ENCODE measurements at places on chromosomes 5 and 9.

- DNase-seq, result no peak
Measured at GRCh38 chr9:32422237-32422806, 37.9 kb downstream of the ACO1 start.

DNA sequence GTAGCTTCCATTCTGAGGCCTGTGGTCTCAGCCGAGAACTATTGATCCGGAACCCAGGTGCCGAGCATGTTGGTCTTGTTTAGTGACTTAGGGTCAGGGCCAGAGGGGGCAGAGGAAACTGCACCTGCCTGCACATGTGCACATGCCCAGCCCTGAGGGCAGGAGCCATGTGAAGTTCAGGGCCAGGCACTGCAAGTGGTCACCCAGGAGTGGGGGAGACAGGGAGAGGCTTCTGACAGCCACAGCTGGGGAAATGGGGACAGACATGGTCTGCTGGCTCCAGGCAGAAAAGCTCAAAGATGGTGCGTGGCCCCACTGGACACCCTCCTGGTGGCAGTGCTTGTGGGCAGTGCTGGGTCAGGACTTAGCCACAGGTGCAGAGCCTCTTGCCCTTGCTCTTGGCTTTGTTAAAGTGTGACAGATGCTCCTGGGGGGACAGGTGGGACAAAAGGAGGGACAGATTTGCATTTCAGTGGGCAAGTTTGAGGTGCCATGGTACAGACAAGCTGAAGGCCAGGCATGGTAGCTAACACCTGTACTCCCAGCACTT is 134.4 kb downstream of the CACNA1B start:
- DNase-seq, result no peak

- no peak for DNase-seq
Measured at GRCh38 chr9:13351778-13352386, 72.4 kb upstream of the MPDZ start.

DNA sequence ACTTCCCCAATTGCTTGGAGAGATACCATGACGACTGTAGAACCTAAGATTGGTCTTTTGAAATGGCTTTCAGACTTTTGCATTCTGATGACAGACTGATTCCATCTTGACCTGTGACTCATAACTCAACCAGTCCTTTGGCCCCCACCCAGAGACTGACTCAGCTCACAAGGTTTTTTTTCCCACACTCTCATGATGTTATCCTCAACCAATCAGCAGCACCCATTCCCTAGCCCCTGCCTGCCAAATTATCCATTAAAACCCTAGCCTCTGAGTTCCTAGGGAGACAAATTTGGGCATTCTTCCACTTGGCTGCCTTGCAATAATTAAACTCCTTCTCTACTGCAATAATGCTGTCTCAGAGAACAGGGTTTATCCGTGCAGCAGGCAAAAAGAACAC is 1263.3 kb upstream of the CDH9 start:
- DNase-seq, result no peak

DNA sequence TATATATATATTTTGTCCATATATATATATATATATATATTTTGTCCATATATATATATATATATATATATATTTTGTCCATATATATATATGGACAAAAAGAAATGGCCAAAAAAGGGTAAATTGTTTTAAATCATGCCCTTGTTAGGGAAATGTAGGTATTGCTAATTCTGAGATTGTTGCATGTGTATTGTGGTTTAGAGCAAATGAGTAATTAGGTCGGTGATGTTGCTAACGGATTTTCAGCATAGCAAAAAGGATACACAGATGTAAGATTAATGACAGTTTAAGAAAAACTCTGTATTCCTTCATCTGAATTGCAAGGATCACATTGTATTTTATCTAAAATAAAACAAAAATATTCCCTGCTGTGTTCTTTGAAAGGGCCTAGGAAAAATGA is 40.2 kb downstream of the OSTF1 start:
- no peak for DNase-seq

GRCh38 chr5:18990852-18991251 is 997.1 kb downstream of the CDH18 start:
- DNase-seq, result no peak

DNA sequence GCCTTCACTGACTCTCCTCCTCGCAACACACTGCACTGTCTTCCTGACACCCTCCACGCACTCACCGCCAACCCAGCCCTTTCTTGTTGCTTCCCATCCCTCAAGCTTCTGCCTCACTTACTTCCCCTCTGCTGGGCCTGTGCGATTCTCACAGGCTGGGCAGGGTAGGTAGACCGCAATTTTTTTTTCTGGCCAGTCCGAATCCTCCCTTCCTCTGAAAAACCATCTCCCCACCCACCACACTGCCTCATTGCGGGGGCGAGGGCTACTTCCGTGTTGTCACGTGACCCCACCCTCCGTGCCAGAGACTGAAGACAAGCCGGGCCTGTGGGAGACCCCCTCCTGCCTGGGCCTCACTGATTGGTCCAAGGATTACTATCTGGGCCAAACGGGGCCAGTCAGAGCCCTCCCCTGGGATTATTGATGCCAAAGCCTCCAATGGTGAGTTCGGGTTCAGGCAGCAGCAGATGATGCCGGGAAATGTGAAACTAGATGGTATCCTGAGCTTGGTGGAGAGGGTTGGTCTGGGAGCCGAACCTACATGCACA is 73.1 kb downstream of the STK10 start:
- no peak for DNase-seq

DNA sequence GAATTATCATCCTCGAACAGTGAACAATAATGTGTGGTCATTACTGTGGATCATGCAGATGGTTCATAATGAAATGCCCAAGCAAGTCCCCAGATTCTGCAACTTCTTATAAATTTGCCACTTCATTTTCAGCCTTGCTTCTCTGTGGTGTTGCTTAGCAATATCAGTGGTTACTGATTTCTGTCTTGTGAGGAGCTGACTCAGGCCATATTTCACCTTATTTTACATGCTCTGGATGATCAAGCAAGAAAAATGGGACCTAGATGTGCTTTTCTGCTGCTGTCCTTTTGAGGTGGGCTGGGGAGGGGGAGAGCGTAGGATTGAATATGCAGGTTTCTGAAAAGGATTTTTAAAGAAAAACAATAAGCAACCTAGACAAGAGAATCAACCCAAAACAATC is 188.3 kb downstream of the SLC24A2 start:
- DNase-seq, result no peak

DNA sequence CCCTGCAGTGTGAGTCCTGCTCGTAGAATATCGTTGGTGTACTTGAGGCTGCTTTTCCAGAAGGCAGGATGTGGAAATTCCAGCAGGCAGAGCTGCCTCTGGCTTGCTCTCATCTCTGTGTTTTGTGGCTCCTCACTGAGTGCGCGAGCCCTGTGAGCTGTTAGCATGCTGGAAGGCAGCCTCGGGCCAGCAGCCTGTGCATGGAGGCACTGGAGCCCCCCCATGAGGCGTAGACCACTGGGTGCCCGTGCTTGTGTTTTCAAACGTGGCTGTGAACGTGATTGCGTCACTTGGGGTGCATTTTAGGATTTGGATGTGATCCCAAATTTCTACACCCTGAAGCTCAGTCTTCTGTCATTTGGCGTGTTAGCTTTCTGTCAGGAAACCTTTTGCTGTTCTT is 3.2 kb downstream of the WDR5 start:
- DNase-seq, result no peak

DNA sequence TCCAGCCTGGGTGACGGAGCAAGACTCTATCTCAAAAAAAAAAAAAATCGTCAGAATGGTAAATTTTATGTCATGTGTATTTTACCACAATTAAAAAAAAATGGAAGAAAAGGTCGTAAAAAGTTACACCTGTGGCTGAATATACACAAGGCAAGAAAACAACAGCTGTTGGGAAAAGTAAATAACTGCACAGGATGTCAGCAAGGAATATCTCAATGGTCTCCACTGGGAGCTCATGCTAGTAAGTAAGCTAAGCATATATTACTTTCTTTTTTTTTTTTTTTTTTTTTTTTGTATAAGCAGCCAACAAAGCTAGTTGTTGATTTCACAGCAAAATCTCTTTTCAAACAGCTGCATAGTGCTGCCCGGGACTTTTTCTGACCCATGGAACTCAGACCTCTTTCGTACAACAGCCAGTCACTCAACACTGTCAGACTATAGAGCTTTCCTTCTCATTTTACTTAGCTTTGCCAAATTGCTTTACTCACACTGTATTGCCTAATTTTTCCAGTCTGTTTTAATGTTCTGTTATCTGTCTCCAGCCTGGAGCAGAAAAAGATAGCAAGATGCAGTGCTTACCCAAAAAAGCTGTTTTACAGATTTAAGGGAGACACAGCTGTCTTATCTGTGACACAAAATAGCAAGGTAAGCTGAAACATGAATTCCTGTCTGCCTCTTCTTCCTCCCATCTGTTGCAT is 175.9 kb downstream of the ENC1 start:
- DNase-seq, result no peak

- DNase-seq, result no peak
Measured at GRCh38 chr5:155485386-155485785, 471.8 kb downstream of the KIF4B start.

DNA sequence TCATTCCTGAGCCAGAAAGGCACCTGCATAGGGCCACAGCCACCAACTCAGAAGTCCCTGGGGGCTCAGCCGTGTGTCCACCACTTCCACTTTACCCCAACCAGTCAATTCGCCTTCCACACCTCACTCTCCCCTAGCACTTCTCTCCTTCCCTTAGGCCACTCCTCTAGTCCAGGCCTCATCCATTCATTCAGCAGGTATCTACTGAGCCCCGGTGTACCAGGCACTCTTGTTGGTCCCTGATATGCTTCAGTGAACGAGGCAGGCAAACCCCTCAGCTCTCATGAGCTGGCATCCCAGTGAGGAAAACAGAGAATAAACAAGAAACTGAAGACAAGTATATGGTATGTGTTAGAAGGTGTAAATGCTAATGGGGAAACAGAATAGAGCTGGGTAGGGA is 28.7 kb downstream of the NDUFA8 start:
- DNase-seq, result no peak

DNA sequence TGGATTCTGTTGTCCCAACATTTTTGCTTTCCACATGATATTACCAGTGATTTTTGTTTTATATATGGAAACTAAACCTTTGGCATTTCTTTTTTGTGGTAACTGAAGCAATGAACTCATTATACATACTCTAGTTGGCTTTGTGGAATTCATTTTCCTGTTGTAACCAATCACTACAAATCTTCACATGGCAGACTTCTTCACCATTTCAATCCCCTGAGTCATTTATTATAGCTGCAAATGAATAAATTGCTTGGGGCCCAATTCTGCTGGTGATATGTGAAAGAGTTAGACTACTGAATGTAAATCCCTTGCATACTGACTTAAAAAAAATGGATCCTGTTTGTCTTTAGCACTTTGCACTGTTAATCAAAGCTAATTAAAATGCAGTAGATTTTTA is 1709.6 kb upstream of the WWC1 start:
- DNase-seq, result no peak

GRCh38 chr5:176727983-176728675 is 80.8 kb downstream of the TSPAN17 start:
- DNase-seq, result no peak

DNA sequence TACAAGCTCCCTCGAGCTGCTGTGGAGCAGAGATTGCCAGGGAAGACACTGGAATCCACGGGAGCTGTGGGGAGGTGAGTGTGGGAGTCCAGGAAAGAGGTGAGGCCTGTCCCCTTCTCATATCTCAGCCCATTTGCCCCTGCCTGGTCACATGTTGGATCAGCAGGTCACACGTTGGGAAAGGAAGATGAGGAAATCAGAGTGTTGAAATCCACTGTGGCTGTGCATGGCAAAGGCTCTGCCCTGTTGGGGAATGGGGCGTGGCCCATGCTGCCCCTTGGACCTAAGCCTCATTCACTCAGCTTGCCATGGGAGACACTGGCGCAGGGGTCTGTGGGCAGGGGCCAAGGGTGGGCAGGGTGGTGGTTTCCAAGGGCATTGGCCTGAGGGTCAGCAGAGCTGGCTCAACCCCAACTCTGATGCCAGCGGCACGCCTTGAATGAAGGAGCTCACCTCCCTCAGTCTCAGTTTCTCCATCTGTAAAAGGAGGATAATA is 85.4 kb upstream of the CPEB4 start:
- DNase-seq, result no peak

DNA sequence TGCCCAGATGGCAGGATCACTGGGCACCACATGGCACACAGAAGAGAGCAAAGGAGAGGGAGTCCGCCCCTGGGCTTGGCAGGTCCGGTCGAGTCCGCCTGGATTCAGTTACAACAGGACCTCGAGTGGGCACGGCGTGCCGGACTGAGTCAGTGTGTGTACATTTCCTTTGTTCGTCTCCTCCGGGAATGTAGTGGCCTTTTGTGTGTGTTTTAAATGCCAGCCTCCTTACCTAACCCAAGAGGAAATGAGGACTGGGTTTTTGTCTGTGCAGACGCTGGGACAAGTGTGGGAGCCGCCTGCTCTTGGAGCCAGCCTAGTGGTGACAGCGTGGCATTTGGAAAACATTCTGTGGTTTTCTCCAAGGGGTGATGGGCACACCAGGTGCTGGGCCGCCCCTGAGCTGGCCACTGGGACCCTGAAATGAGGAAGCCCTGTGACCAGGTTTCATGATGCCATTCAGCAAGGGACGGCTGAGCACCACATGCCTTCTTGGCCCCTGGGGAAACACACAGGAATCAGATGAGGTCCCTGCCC is 9.6 kb downstream of the NEK6 start:
- no peak for DNase-seq

- no peak for DNase-seq
Measured at GRCh38 chr9:20511686-20512085, 110.6 kb downstream of the MLLT3 start.

- DNase-seq, result no peak
Measured at GRCh38 chr5:93088592-93089389, 492.2 kb downstream of the NR2F1-AS1 start.

GRCh38 chr5:176671890-176672747 is 24.8 kb downstream of the TSPAN17 start:
- no peak for DNase-seq

- DNase-seq, result no peak
Measured at GRCh38 chr5:170287532-170287931, 10.0 kb downstream of the LCP2 start.

GRCh38 chr9:125991886-125992529 is 244.8 kb downstream of the PBX3 start:
- DNase-seq, result no peak

- no peak for DNase-seq
Measured at GRCh38 chr9:113999256-114000062, 78.6 kb downstream of the AMBP start.

DNA sequence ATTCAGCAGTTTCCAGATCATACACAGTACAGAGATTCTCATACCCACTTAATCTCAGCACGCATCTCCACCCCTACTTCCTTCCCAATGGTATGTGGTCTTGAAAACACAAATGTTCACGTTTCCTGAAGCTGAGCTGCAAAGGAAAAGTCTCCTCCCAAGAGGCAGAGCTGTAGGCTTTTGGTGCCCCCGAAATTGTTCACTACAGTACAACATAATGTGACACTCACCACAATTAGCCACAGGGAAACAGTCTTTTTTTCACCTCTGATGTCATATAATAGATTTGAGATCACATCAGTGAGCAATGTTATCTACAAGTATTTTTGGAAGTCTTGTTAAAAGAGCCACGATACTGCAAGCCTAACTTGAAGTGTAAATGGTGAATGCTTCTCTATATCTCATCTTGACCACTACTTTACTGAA is 40.2 kb downstream of the NFIB start:
- no peak for DNase-seq

- no peak for DNase-seq
Measured at GRCh38 chr5:14809369-14810155, 62.0 kb downstream of the ANKH start.

GRCh38 chr5:179793468-179794139 is at the start of gene LTC4S:
Gene LTC4S (plus strand): TSS chr5:179793986. CDS start chr5:179794081, 95 bp downstream.
- peak; percentile 65 for DNase-seq

GRCh38 chr5:31703757-31704156 is 64.8 kb downstream of the PDZD2 start:
- no peak for DNase-seq

- no peak for DNase-seq
Measured at GRCh38 chr5:143030349-143030748, 260.2 kb downstream of the ARHGAP26 start.

Measured in amygdala (tissue), 56 donors.